ENCODE measurements at places on chromosomes 5 and 9.

- DNase-seq = peak; percentile 87
These were observed 95.8 kb upstream of the DAP start for GRCh38 chr5:10856683-10857337.

GRCh38 chr9:133634081-133634691 is 2.0 kb upstream of the DBH start:
- peak; percentile 50 for DNase-seq

DNA sequence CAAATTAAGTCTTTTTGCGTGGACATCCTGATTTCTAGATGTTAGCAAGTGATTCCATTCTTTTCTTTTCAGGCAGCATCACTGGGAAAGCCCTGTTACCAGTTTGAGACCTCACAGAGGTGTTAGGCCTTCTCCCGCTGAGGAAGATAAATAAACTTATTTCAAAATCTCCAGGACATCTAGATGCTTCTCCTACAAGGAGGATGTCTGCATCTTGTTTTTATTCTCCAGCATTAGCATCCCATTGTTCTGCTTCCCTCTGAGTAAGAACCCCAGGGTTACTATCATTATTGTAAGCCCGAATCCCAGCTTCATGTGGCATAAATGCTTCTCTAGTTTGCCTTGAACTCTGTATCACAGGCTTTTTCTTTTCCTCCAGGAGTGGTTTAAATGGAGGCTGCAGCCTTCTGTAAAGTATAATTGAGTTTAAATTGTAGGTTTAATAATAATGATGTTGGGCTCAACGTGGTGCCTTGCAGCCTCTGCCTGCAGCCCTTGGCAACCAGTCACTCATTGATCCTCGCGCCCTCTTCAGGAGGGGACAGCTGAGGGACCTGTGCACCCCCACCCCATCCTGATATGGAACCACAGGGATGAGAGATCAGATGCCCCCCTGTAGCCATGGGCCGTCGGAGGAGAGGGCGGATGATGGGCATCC is 114.9 kb downstream of the PDZD2 start:
- no peak for DNase-seq

DNA sequence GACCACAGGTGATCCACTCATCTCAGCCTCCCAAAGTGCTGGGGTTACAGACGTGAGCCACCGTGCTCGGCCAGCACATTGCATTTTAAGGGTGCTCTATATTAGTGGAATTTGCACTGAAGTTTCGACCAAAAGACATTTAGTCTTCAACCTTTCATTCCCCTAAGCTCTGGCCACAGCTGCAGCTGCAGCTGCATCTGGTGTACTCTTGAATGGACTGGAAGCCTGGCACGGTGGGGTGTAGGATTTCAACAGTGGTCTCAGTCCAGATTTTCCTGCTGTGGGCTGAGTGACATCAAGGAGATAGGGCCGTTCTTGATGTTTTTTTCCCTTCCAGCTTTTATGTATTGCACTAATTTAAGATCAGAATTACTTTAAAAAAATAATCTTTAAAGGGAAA is 255.2 kb downstream of the PDZD2 start:
- no peak for DNase-seq

DNA sequence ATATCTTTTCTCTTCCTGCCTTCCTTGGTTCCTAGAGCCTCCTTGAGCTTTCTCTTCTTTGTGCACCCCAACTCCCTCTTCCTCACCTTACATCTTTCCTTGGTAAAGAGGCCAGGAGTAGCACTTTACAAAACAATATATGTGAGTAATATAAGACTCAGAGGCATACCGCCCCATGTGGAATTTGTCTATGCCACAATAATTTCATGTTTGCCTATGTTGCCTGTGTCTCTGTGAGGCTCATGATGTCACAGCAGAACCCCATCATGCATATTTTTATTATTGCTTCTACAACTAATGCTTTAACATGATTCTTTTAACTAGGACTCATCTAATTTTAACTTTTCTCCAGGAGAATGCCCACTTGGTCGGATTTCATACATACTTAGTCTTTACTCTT is 15.0 kb upstream of the LVRN start:
- no peak for DNase-seq

- no peak for DNase-seq
These were observed 37.6 kb upstream of the MAST4 start for GRCh38 chr5:66558560-66558959.

- DNase-seq = no peak
These were observed 62.4 kb downstream of the MARCHF3 start for GRCh38 chr5:126967808-126968466.

- no peak for DNase-seq
These were observed 67.0 kb downstream of the ZNF366 start for GRCh38 chr5:72440207-72440638.

DNA sequence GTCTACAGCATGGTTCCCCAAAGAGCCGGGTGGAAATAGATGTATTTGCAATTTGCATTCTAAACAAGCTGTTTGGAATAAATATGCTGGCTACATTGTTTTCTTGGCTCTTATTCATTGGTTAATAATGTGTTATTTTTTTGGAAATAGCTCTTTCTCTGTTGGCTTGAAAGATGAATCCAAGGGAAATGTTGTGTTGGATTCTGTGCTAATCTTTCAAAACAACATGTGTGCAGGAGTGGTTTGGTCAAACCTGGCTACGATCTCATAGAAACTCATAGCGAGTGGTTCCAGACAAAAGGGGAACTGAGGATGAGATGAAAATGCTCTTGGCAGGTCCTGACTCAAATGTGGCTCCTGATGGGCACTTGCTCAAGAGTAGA is 63.7 kb upstream of the CXCL14 start:
- no peak for DNase-seq

GRCh38 chr5:35819668-35820067 is 37.0 kb upstream of the IL7R start:
- no peak for DNase-seq

DNA sequence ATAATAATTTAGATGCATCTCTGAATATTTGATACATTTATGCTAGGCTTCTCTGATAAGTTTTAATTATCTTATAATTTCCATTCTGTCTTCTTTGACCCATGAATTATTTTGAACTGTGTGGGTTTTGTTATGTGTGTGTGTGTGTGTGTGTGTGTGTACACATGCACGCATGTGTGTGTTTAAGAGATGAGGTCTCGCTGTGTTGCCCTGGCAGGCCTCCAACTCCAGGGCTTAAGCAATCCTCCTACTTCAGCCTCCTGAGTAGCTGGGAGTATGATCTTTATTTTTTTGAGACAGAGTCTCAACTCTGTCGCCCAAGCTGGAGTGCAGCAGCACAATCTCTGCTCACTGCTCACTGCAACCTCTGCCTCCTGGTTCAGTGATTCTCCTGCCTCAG is 75.4 kb downstream of the NDUFAF2 start:
- DNase-seq = no peak

- no peak for DNase-seq
These were observed 288.0 kb upstream of the ANKRD55 start for GRCh38 chr5:56520986-56521730.

- no peak for DNase-seq
These were observed 293.6 kb downstream of the ACTL7B start for GRCh38 chr9:108562176-108562575.

GRCh38 chr9:518540-518939 is 303.9 kb downstream of the DOCK8 start:
- DNase-seq = no peak

- DNase-seq = no peak
These were observed 235.7 kb downstream of the CDK5RAP2 start for GRCh38 chr9:120344230-120344629.

- no peak for DNase-seq
These were observed 15.0 kb upstream of the MRNIP start for GRCh38 chr5:179873588-179874110.

- DNase-seq = no peak
These were observed 32.9 kb downstream of the ACER2 start for GRCh38 chr9:19441730-19442129.

Data from neural crest cell (in vitro differentiated cells).